ENCODE measurements at places on chromosomes 3 and 15.

GRCh38 chr3:64985072-64985471, 297.3 kb upstream of the ADAMTS9 start:
- no peak for DNase-seq

DNA sequence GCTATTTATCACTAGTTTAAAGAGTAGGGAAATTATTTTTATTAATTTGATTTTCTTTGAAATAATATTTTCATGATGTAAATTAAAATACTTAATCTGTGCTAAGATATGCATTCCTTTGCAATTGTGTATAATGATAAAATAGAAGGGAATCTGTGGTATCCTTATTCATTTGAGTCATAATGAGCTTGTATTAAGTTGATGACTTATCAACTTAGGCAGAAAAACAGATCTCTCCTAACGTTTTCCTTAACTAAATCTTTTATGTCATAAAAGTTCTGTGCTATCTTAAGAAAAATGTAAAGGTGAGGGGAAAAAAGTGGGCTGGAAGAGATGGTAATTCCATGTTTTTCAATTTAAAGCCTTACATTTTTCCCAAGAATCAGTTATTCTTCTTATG, 1.9 kb downstream of the FGF7 start:
- DNase-seq = no peak

GRCh38 chr15:99181545-99181971, 67.8 kb downstream of the TTC23 start:
- DNase-seq = no peak

DNA sequence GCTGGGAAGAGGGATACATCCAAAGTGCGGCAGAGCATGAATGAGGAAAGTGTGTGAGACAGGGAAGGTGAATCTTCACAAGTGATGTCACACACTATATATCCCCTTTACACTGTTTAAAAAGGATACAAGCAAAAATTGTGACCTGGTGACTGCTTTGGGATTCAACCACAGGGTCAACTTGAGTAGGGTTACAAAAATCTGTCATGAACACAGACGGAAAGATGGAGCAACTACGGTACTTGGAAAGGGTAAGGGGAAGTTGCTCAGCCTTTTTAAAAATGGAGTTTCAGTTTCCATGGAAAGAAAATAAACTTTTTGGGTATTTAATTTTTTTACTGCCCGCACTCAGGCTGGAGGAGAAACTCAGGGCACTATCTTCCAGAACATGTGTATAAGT, 60.3 kb downstream of the B3GNT5 start:
- DNase-seq = no peak

DNA sequence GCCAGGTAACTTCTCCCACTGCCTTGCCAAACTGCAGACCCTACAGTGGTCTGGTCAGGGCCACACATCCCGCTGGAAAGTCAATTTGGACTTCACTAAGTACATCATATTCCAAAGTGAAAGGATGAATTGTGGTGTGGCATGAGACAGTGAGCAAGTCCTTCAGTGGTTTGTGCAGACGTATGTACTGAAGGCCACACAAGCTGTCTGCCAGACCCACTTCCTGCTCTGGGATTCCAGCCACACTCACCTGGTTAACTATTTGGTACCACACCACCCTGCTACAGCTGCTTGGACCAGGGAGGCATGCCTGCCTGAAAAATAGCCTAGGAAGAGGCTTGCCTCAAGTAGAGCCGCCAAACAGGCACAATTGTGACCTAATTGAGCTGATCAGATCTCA, 94.1 kb upstream of the STRIT1 start:
- DNase-seq = no peak

DNA sequence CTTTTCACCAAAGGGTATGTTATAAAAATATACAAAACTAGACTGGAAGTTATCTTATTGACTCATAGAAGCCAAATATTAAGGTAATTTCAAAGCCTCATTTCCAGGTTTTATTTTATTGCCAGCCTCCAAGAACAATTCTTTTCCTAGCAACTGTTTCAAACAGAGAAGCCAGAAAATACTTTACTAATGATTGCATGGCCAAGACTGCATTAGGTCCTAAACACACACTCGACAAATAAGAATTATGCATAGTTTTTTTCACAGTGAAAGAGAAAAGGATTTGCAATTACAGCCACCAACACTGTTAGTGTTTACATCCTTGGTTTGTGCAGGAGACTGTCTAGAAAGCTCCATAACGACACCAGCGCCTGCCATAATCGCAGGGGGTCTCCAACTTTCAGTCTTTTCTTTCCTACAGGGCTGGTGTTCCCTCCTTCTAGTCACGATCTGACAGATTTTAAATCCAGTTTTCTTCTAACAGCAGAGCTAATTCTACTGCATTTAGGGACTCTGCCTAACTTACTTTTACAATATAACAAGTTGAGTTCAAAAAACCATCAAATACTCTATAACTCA, 58.1 kb downstream of the CLASP2 start:
- no peak for DNase-seq

- DNase-seq = no peak
Observed at GRCh38 chr3:127339928-127340861, 52.3 kb upstream of the PRR20G start.

DNA sequence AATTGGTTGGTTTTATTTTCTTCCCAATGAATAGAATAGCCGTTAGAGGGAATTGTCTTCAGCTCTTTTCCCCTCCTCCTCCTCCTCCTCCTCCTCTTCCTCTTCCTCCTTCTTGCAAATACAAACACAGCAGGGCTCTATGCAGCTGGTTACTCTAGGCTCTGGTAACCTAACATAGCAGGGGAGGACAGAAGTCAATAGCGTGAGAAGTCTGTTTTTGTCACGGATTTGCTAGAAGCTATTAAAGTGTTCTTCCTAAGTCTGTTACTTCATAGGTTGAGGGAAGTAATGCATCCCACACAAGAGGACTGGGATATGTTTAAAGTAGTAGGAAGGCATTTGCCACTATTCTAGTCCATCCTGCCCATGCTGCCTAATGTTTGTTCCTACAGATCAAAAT, 374.7 kb upstream of the TPRG1 start:
- DNase-seq = no peak

DNA sequence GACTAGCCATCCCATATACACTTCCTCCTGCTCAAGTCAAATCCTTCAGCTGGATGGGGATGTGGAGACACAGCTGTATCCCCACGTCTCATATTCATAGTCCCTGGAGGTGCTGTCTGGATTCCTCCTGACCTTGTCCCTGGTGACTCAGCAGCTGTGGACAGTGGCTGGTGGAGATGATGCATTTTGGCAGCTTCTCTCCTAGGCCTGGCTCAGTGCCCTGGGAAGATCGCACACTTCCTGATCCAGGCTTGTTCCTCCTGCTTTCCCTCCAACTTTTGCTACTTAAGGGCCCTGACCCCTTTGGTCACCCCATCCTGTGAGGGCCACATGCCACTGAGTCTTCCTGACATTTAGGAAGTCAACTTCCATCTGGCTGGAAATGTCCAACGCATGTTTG, 44.4 kb downstream of the ADAMTSL3 start:
- DNase-seq = peak; percentile 10

DNA sequence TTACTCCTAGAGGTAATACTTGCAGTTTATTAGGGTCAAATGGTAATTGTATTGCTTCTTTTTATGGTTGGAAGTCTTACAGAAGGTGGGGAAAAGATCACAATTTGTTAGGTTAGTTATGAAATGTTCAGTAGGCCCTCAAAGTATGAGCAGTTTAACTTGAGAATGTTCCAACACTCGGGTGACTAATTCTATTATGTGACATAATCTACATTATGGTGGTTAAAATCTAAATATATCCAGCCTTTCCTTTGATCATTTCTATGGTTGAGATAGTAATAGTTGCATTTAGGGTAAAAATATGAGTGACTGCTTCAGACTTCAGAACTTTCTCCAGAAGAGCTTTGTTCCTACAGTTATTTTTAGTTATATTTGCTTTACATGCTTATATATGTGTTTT, 19.6 kb upstream of the FBXO22 start:
- DNase-seq = no peak

- DNase-seq = no peak
Observed at GRCh38 chr3:195711813-195712534, 8.8 kb upstream of the MUC20 start.

- DNase-seq = no peak
Observed at GRCh38 chr3:157319672-157320071, 117.0 kb upstream of the PTX3 start.
